ENCODE measurements at places on chromosomes 2 and 18.

- no peak for DNase-seq
These were observed 545 bp upstream of the CDCA7 start for GRCh38 chr2:173354073-173354581.

DNA sequence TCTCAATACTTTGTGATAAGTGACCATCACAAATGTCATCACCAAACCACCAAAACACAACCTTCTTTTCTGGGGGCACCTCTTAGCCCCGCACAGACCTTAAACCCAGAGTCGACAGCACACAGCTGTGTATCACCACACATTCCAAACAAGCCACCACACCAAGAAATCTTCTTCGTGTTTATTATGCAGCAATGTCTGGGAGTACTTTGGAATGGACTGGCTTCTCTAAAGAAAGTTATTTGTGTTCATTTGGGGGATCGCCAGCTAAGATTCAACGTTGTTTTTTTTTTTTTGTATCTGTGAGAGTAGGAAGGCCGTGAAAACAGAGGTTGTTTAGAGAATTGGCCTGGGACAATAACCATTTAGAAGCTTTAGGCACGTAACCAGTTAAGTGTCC is 1.1 kb upstream of the MTA3 start:
- DNase-seq, result no peak

DNA sequence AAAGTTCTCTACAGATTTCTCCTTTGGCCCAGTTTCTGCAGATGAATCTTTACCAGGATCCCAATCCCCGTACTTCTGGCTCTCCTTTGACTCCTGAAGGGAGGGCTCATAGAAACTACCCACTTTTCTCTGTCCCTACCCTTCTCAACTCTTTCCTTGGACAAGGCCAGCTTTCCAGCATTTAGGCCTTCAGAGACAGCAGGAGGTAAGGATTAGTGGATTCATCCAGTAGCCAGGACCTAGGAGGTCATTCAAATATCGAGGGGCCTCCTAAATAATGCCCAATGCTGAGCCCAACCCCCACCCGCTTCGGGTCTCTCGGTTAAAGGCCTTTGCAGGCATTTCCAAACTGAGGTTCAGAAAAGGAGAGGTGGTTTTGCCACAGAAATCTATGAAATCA is 4.8 kb upstream of the ZNF532 start:
- DNase-seq, result no peak

DNA sequence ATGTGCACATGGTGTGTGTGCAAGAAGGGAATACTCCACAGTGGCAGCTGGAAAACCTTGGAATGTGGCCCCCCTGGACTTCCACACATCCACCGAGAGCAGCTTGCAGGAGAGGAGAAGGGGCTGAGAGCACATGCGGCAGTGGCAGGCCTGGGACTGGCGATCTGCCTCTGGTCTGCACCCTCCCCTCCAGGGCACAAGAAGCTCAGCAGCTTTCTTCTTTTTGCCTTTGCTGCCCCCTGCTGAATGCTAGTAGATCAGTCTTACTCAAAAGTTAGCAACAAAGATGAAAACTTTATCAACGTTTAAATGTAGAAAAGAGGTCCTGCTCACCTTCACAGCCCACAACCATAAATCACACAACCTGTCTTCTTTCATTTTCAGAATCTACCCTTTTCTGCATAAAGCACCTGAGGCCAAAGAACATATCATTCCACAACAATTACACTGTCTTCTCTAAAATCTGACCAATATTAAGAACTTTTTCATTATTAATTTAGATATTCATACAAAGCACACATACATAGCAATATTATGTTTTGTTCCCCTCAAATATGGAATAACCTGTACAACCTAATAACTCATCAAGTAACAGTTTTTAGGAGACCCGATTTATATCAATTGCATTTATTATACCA is 34.6 kb downstream of the TGFBRAP1 start:
- no peak for DNase-seq

DNA sequence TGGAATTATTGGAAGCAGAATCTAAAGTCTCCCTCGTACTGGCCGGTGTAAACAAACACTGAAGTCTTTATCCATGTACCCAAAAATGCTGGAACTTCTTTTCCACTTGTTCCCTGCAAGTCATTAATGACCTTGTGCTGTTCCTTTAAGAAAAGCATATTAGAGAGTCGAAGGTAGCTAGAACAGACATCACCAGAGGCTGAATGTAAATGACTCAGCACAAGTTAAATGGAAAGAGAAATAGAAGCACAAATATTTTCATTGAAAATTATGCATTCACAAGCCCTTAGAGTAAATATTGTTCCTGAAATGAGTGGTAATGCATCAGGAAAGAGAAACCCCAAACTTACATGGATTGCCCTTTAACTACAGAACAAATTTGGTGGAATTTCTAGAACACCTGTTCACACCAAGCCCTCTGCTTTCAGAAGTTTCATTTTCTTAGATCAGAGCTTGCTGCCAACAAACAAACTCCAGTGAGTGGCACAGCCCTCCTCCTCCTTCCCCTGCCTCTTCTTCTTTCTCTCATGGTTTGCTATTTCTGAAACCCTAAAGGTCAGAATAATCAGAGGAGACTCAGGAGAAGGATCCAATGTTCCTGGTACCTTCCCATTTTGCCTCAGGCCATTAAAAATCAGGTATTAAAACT is 264.3 kb downstream of the TXNL1 start:
- DNase-seq, result no peak

DNA sequence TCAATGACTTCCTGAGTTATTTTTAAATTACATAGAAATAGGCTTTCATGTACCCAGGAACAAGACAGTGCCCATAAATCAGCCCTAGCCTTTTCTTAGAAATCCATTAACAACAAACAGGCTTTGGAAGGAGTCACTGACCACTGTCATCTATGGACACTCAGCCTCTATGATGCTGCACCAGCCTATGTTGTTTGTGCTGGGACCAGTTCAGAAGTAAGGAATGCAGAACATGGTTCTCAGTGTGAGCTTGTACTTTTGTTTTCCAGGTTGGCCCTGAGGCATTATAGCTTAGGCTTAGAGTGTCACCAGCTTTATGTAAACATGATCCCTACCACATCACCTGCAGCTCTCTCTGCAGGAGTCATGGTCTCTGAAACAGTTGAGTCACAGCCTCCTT is 335.7 kb upstream of the CDH7 start:
- DNase-seq, result no peak

DNA sequence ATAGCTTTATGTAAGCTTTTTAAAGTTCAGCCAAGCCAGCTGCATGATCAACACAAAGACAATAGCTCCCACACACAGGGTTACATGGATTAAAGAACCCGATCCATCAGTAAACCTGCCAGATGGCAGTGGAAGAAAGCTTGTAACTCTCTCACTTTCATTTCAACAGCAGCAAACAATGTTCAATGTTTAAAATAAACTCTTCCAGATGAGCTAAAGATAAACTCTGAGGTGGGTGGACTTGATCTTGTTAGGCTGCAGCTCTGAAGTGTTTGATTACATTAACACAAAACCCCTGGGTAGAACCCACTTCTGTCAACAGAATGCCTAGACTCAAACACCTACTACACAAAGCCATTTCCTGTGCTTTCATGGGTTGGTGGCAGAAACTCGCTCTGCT is 13.9 kb downstream of the RDH14 start:
- no peak for DNase-seq
